B cell (primary cell): ENCODE measurements at places on chromosomes 7 and 10. TPM values are rescaled to one million over a fixed set of nuclear protein-coding genes. Genes with fewer than 3 reads are reported as not detected.

Gene TACC2
- total RNA-seq: not detected in 2 replicates

GRCh38 chr10:100355086-100355485, 8.1 kb downstream of the SCD start:
- DNase-seq: no peak

DNA sequence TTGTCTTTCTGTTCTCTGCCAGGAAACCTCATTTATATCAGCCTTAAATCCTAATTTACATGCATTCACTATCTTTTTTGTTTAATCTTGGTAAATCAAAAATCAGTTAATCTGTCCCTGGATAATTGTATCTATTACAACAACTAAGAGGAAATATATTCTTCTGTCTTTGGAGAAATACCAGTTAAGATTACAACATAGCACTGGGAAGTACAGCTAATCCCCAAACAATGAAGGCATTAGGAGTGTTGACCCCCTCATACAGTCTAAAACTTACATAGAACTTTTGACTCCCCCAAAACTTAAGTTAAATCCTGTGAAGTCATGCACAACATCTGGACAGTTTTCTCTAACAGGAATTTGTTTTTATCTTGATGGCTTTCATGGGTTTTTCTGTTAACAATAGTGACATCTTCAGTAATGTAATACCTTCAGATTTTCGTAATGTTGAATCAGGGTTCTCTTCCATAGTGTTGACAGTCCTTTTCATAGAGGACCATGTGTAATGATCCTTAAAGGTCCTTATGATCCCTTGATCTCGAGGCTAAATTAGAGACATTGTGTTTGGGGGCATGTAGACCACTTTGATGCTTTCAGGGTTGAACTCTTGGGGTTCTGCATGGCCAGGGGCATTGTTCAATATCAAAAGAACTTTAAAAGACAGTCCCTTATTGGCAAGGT, 24.1 kb upstream of the ABCC2 start:
- no peak for DNase-seq

DNA sequence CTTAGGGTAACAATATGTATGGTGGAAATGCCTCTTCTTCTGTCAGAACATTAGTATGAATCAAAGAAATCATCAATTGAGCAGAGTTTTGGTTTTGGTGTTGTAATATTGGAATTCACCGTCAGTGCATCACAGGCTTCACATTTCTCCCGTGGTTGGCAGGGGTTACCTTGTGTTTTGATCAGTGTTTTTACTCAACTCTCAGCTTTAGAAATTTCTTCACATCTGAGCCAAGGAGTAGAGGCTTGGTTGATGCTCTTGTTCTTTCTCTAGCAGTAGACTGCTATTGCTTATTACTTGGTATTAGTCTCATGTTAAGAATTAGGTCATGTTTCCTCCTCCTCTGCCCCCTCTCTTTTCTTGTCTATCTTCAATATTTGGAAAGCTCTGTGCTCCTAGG, 188.8 kb upstream of the SMIM30 start:
- DNase-seq: no peak

Gene ADAM12
- 0.22 TPM in 2 replicates for total RNA-seq

GRCh38 chr10:108749042-108749441, 1174.3 kb downstream of the XPNPEP1 start:
- no peak for DNase-seq

Gene FAM24B
- 11.7 and 12.5 TPM in 2 replicates for total RNA-seq

GRCh38 chr10:122149561-122150505, 121.3 kb upstream of the BTBD16 start:
- no peak for DNase-seq

DNA sequence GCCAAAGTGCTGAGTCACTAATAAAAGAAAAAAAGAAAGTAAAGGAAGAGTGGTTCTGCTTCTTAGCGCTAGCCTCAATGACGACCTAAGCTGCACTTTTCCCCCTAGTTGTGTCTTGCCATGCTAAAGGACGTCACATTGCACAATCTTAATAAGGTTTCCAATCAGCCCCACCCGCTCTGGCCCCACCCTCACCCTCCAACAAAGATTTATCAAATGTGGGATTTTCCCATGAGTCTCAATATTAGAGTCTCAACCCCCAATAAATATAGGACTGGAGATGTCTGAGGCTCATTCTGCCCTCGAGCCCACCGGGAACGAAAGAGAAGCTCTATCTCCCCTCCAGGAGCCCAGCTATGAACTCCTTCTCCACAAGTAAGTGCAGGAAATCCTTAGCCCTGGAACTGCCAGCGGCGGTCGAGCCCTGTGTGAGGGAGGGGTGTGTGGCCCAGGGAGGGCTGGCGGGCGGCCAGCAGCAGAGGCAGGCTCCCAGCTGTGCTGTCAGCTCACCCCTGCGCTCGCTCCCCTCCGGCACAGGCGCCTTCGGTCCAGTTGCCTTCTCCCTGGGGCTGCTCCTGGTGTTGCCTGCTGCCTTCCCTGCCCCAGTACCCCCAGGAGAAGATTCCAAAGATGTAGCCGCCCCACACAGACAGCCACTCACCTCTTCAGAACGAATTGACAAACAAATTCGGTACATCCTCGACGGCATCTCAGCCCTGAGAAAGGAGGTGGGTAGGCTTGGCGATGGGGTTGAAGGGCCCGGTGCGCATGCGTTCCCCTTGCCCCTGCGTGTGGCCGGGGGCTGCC, at the start of gene IL6:
Gene IL6, plus strand, starts transcription at position 294 of the 807 bp plus-strand sequence. Its CDS starts 63 bp downstream, at position 357.
- peak; percentile 77 for DNase-seq

Gene NRCAM
- 3.6 and 4.6 TPM in 2 replicates for total RNA-seq

DNA sequence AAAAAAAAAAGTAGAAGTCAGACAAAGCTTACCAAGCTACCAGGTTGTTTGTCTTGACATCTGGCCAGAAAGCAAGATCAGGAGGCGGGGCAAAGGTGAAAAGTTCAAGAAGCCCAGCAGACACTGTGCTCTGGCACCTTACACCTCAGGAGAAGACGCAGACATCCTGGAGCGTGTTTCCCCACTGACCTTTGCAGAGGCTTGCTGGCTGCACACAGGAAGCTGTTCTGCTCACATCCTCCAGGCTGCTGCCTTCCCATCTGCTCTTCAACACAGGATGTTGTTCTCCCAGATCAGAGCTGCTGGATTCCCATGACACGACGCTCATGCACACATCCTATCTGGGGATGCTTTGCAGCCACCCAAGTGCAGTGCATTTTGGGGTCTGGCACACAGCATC, 174.4 kb upstream of the KIAA1217 start:
- DNase-seq: no peak

GRCh38 chr7:106425017-106425719, 140.4 kb upstream of the NAMPT start:
- peak; percentile 79 for DNase-seq

DNA sequence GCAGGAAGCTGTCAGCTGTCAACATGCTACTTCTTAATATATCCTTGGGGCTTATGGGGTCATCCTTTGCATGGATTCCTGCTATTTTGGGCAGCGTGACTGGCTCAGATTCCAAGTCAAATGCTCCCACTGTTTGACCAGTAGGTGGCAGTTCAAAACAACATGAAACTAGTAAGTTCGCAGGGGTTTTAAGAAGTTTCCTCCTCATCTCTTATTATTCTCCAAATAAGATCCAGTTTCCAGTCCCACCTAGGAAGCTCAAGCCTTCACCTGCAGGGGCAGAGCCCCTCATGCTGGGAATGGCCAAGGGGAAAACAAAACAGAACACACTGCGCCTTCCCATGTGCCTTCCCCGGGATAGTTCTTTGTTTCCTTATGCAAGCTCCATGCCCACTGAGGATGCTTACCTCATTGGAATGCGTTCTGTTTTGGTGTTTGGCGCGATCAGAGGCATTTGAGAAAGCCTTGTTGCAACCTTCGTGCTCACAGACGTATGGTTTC, 259.8 kb downstream of the GLI3 start:
- DNase-seq: peak; percentile 21

DNA sequence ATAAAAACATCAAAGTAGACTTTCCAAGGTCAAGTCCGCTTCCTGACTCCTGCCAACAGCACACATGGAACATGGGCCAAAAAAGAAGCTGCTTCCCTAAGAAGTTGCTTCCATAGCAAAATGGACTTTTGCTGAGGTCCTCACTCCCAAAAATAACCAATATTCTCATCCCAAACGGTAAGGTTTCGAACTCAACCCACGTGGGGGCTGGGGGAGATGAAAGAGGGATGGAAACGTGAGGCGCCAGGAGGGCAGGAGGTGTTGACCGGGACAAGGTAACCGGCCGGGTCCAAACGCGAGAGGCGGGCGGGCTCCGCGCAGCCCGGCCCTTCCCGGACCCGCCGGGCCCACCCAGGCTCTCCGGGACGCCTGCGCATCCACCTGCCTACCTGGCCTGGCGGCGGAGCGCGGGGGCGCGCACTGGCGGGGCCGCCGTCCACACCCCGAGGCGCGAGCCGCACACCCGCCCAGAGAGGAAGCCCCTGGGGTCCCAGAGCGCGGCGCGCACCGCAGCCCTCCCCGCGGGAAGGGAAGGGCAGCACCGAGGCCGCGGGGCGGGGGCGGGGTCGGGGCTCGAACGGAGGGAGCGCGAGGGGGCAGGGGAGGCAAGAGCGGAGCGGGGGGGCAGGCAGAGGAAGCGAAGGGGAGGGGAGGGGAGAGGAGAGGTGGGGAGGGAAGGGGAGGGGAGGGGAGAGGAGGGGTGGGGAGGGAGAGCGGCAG, 742 bp downstream of the LMBR1 start:
- peak; percentile 75 for DNase-seq
